Inflammatory macrophage (primary cell): ENCODE measurements at places on chromosomes 6 and 20.

DNA sequence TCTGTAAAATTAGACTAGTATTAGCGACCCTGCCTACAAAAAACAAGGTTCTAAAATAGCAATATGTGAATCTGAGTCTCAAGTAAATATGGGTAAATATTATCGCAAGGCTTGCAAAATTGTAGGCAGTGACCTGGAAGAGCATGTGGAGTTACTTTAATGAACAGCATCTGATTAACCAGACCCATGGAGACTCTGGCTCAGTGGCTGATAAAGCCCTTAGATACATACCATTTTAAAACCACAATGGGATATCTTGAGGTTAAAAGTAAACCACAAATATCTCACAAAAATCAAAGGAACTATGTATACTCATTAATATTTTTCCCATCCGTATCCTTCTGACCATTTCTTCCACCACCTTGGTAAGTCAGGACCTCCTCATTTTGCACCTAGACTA lies 187.0 kb downstream of the MTFR2 start:
- DNase-seq = no peak

GRCh38 chr6:141077355-141078333 lies 1055.1 kb upstream of the GJE1 start:
- DNase-seq = no peak

- DNase-seq = peak; percentile 42
Observed at GRCh38 chr6:25413207-25413905, 134.2 kb downstream of the CARMIL1 start.

DNA sequence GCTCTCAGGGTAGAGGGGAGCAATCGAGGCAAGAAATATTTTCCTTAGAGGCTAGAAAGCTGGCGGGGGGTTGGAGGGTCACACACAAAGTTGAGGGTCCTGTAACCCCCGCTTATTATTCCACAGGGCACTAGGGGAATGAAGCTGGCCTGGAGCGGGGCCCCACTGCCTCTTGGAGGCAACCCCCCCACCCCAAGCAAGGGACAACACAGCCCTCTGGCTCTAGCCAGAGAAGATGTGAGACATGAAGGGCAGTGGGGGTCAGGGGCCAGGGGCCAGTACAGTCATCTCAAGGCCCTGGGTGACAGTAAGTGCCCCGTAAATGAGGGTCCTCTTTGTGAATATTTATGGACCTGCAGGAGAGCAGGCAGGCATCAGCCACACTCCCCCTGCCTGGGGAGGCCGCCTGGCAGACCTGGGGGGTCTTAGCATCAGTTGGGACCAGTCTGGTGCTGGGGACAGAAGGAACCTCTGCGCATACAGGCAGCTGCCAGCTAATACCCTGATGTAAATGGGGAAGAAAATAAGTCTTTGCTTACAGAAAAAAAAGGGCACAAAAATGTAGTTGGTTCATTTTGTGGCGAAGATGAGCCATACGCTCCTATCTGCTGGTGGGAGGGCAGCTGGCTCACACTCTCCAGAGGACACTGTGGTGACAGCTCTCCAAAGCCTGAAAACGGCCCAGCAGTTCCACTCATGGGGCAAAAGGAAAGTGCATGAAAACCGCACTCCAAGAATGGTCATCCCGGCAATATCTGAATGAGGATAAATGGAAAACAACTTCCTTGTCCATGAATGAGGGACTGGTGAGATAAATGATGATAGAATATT lies 21.9 kb downstream of the SPATA2 start:
- DNase-seq = peak; percentile 68

GRCh38 chr6:108667993-108668392 lies 107.3 kb downstream of the FOXO3 start:
- no peak for DNase-seq
